ENCODE measurements at places on chromosomes 5 and 9.

DNA sequence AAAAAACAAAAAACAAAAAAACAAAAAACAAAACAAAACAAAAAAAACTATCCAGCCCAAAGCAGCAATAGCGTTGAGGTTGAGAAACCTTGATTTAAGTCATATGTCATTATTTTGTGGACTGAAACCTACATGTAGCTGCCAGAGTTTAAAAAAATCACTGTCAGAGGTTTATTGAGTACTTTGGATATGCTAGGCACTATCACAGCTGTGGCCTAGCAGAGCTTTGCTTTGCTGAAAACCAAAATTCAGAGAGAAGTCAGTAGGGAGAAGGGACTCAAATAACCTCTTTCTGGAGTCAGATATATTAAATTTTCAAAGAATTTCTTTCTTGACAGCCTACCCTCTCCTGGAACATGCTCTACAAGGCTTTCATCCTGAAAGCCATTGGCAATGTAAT is 151.5 kb downstream of the TARS1 start:
- DNase-seq = no peak

- no peak for DNase-seq
Observed at GRCh38 chr9:111926421-111926875, 29.8 kb downstream of the UGCG start.

DNA sequence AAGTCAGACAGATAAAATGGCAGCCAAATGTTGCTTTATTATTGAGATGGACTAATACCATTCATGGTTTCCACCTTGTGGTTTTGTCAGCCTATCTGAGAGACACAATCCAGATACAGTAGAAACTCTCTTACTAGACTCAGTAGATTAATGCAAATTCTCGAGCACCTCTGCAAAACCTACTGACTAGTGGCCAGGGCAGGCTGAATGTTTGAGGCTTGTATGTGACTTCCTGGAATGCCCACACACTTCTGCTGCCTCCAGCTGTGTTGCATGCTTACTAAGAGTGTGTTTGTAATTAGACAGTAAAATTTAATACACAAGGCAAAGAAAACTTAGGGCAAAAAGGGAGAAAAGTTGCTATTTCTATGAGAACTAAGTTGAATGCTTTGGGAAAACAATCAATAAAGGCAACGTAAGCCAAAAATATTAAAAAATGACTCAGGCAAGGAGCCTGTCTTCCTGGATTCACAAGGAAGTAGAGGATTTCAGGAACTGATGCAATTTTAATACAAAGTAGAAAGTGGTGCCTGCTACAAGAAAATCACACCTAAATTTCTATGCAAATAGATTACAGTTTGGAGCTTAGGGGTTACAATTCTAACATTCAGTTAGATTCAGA is 30.2 kb upstream of the CCNG1 start:
- DNase-seq = no peak

DNA sequence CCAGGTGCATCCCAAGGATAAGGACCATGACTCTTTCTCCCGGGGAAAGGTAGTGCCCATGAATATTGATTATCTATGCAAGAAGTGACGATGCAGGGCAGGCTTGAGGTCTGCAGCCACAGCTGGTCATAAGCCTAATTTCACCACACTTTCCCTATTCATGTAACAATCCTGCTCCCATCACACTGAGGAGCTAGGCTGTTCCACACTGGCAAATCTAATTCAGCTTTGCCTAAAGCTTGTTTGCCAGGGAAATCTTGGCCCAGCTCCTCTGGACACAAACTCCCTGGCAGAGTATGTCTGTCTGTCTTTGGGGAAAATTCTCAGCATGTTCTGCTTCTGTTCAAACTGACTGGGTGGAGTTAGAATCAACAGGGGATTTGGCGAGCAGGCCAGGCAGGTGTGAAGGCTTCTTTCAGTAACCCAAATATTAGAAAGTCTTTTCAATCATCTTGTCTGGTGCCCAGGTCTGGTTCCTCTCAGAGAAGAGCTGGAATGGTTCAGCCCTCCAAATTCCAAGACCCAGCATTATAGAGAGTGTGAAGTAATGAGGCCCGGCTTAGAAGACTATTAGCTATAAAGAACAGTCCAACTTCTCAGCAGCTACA is 88.5 kb upstream of the SPDL1 start:
- DNase-seq = no peak

GRCh38 chr5:135393229-135393628 is 5.8 kb downstream of the MACROH2A1 start:
- no peak for DNase-seq

DNA sequence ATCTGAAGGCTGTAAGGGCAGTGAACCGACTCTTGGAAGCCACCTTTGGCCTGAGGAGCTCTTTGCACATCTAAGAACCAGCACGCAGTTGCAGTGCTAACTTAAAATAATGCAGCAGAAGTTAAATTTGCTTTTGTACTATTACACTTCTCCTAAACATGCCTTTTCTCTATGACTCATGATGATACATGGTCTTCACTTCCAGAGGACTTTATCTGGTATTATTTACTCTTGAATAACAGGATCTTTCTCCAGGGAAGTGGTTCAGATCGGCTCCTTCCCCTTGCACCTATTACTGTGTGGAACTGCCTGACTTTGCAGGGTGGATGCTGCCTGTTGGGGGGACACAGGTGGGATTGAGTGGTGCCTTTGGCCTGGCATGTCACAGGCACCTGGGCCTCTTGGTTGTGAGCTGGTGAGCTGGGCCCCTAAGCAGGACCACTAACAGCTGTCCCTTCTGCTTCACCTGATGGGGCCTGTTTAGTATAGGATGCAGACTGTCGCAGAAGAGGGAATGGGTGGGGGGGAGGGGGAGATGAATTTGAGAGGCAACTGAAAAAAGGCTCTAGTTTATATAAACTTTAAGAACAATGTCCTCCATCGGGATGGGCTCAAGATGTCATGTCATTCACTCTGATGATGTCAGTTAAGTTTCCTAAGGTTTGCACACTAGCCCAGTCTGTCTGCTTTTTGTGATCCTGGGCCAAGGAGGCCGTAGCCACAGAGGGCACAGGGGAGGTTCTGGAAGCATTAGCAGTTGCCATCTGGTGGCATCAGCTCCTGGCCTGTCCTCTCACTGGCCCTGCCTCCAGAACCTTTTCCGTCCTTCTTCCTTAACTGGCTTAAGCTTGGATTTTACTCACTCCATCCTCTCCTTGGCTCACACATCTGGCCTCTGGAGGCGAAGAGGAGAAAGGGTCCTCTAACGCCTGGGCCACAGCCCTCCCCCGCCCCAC is 33.9 kb upstream of the GABBR2 start:
- no peak for DNase-seq

DNA sequence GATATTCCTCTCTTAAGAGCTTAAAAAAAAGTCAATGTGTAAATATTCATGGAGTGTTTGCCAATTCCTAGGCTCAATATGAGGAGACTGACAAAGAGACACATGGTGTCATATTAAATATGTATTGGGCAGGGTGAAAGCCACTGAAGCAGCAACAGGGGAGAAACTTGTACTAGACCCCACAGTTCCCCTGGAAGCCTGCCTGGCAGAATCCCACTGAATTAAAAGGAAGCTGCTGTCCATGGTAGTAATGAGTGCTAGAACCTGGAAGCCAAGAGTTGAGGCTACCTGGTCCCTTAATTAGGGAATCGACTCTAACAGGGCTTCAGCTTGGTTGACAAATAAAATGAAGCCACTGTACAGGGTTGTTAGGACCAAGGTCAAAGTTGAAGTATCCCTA is 129.4 kb upstream of the GPR151 start:
- no peak for DNase-seq

GRCh38 chr5:132764051-132764450 is 13.0 kb downstream of the SEPTIN8 start:
- DNase-seq = no peak

- DNase-seq = no peak
Observed at GRCh38 chr5:168008555-168008954, 282.9 kb upstream of the WWC1 start.

GRCh38 chr5:107930092-107930491 is 259.4 kb upstream of the EFNA5 start:
- DNase-seq = no peak

DNA sequence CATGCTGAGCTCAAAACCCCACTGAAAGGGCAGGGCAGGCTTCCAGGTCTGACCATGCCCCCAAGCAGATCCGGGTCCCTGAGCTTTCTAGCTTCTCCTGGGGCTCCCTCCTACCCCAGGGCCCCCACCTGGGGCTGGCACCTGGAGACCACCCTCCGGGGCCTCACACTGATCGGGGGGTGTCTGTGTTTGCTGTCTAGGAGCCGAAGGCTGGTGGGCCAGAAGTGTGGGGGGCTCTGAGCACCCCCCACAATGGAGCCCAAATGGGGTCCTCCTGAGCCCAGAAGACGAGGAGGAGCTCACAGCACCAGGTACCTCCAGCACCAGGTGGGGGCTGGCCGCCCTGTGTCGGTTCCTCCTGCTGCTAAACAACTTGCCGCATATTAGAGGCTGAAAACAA is 39.8 kb downstream of the LAMC3 start:
- no peak for DNase-seq

DNA sequence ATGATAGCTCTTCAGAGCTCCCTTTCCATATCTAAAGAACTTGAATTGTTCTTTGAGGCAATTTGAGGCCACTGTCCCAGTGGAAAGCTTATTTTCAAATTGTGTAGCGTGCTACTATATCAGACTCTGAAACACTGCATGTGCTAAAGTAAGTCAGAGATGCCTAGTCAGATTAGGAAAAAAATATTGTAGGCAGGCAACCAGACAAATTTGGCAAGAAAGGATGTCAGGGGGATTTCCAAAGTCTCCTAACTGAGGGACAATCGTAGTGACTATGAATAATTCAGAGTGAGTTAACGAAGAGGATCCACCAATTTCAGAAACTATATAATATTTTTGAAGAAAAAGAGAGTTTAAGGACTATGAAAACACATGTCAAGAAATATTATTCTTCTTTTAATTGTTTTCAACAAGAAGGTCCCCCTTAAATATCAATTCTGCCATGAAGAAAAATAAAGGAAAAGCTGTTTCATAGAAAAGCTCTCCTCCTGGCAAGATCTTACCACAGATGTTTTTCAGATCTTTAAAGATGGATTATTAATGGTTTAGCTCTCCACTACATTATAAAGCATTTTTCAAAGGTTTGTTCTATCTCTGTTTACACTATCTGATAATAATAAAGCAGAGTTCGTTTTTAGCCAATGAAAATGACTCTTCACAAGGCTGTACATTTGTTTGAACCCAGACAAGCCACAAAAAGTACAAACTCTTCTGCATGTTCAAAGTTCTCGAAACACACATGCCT is 273.5 kb upstream of the PTGER4 start:
- DNase-seq = no peak

DNA sequence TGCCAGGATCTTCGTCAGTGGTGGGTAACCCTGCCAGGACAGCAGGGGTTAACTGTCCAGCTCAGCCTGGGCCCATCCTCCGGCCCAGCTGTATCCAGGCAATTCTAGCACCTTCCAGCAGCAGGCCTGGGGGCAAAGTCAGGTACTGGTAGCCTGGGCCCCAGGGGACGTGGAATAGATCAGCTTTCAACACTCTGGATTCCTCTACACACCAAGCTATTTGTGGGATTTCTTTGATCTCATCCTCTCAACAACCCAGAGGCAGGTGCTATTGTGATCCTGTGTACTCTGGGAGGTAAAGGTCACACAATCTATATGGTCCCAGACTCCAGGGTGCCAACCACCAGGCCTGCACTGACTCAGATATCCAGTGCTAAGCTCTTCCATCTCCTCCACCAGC is 8.7 kb upstream of the SPOUT1 start:
- DNase-seq = no peak

- DNase-seq = no peak
Observed at GRCh38 chr5:28132151-28132550, 1093.8 kb upstream of the CDH9 start.

- DNase-seq = no peak
Observed at GRCh38 chr5:27124590-27124989, 86.2 kb upstream of the CDH9 start.

DNA sequence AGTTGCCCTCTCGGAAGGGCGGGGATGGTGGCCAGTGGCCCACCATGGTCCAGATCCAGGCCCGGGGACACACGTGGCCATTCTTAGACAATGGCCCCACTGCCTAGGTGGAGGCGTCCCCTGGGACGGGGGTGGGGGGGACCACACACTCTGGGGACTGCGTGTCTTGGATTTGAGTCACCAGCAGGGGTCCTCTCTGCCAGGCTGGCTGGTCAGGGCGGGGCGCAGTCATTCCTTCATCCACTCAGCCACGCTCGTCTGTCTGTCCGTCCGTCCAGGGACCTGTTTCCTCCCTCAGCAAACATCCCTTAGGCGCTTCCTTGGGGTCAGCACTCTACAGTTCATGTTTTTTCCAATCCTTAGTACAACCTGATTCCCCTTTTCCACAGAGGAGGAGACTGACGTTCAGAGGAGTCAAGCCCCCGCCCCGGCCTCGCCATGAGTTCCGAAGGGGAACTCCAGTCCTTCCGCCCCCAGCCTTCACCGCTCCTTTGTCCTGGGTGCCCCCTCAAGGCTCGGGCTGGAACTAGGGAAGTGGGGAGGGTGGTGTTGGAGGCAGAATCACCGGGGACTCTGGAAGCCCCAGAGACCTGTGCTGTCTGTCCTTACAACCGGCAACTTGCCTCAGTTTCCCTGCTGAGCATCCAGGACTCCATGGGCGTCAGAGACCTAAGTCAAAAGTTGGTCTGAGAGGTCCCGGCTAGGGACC is 276.6 kb upstream of the MVB12B start:
- DNase-seq = no peak

- DNase-seq = no peak
Observed at GRCh38 chr9:1052365-1053281, 2.5 kb downstream of the DMRT2 start.

- DNase-seq = no peak
Observed at GRCh38 chr5:118520771-118521415, 467.5 kb downstream of the DTWD2 start.

DNA sequence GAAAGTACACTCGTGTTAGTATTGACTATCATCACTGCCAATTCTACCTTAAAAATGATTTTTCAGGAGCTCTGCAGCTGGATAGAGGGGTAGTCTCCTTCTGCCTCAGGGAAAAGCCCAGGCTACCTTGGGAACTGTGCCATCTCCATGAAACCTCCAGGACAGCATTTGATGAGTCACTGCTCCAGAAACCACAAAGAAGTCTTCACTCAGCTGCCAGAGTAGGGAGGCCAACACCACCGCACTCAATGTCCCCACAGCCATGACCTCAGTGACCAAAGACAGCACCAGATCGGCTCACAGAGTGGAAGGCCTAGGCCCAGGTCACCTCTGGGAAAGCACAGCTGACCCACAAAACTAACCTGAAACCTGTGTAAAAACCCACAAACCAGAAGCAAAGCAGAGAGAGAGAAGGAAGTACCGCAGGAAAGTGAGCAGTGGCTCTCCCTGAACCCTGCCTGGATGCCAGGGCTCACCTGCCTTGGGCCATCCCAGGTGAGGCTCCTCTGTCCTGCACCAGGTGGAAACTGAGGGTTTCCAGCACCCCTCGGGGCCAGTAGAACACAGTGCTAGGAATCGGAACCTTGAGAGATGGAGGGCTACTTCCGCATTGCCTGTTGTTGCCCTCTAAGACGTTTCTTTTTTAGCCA is 30.0 kb downstream of the S1PR3 start:
- DNase-seq = peak; percentile 61

- no peak for DNase-seq
Observed at GRCh38 chr9:4750023-4750673, 9.1 kb upstream of the AK3 start.

- DNase-seq = no peak
Observed at GRCh38 chr5:89572696-89573095, 689.7 kb upstream of the MEF2C start.

All from epithelial cell of proximal tubule (primary cell).